CD4-positive, CD25-positive, alpha-beta regulatory T cell (primary cell): ENCODE measurements at places on chromosomes 3 and 15.

DNA sequence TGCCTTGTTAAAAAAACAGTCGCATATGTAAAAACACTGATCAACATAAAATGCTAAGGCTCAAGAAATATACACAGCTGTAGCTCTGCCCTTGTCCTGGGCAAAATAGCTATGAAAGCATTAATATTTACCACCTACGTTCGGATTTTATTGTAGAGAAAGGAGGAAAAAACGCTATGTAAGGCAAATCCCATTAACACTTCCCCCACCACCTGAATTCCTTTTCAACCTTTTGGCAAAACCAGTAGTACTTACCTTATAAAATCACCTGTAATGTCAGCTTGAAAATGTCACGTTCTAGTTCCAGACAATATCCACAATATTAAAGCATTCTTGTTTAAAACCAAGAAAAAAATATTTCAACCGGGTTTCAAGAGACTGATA lies 3.6 kb downstream of the TRA2B start:
- DNase-seq = no peak

- DNase-seq = no peak
Measured at GRCh38 chr3:32202496-32202895, 36.0 kb upstream of the CMTM8 start.

- DNase-seq = no peak
Measured at GRCh38 chr3:186193534-186194450, 84.9 kb upstream of the ETV5 start.

- DNase-seq = no peak
Measured at GRCh38 chr15:41194444-41194843, 36.1 kb downstream of the EXD1 start.

DNA sequence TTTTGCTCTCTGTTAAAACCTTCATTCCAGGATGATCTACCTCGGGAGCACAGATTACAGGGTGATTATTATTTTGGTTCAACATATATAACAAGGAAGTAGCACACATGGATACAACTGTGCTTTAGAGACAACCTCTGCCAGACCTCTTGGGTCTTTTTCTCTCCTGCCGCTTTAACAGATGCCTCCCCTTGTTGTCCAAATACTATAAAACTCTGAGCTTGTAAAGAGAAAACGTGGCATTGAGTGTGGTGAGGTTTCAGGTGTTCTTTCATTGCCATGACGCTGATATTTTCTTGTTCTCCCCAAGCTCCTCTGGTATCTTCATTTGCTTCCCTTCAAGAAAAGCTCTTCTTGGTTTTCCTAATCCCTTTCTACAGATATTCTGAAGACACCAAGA lies 29.0 kb downstream of the BCL2L10 start:
- no peak for DNase-seq

GRCh38 chr3:114499976-114500375 lies 206.1 kb downstream of the TIGIT start:
- DNase-seq = peak; percentile 20

DNA sequence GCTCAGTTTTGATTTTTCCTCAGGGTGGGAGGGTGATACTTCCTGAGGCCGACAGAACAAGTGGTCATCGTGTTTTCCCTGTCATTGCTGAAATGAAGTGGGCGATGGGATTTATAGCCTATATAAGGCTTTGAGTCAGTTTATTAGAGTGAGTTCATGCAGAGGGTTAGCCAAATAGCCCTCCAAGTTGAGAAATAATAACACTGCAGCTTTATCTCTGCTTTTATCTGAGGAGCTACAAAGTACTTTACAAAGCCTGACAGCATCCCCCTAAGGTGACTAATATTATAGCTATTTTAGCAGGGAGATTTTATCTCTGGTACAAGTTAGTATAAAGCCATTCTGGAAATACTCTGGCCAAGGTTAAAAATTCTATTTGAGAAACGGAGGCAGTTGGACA lies 389.6 kb downstream of the MFSD1 start:
- DNase-seq = no peak

- no peak for DNase-seq
Measured at GRCh38 chr3:37630441-37630840, 231.2 kb upstream of the CTDSPL start.

DNA sequence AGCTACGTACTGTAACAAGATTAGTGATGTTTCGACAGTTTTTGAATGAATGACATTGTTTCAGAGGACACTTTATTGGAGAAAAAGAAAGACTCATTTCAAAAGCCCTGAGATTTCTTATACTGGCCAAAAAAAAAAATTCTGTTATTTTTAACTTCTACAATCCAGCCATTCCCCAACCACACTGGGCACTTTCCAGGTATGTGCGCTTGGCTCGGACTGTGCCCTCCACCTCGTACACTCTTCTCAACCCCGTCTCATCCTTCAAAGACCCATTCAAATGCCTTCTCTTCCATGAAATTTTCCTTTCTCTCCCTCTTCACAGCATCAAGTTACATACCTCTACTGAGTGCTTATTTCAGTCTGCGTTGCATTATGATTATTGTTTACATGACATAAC lies 328.5 kb upstream of the SOX2 start:
- no peak for DNase-seq

DNA sequence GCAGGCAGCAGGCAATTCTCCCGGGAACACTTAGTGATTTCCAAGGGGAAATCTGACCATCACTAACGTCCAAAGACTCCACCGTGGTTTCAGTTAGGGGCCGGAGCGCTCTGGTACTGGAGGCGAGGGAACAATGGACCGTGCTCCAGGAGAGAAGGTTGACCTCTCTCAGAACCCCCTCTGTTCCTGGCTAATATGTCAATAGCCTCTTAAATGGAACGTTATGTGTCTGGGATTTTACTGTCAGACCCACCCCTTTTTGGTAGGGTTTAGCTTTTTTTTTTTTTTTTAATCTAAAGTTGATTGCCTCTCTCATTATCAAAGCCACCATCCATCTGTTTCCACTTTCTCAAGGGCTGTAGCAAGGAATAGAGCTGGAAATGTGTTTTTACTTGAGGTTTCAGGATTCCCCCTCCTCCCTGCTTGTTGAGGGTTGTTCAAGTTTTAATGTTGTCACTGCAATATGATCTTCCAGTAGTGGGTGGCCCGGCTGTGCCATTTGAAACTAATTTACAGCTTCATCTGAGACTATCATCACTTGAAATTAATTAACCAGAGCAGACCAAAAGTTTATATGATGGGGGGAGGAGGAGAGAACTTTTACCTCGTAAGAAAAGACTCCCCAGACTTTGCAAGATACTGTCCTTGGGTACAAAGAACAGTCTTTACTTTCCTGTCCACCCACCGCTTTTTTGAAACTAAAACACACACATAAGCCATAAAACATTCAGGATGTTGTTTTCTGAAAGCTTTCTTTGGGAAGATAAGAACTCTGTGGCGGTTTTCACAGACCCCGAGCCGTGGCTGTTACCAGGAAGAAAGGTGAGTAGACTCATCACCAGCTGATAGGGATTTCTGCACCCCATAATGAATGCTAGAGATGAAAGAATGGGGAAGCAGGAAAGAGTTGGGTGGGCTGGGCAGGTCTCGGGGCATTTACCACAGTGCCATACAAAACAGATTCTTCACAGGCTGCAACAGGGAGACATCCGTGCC lies 187.8 kb downstream of the UACA start:
- no peak for DNase-seq

GRCh38 chr3:52787246-52787645 lies 7.3 kb upstream of the ITIH3 start:
- DNase-seq = no peak

- DNase-seq = no peak
Measured at GRCh38 chr3:150480877-150481276, 65.4 kb downstream of the SERP1 start.

DNA sequence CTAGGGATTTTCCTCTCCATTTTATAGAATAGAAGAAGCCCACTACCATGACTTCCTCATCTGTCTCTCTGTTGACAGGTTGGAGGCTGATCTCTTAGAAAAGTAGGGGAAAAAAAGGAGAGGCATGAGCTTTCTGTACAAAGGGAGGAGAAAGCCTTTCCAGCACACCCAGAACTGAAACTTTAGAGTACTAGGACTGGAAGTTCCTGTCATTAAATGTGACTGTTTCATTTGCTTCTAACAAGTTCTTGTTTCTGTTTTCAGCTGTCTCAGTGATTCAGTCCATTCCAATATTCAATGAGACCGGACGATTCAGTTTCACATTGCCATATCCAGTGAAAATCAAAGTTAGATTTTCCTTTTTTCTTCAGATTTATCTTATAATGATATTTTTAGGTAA lies 39.0 kb downstream of the INTS14 start:
- no peak for DNase-seq

GRCh38 chr15:52483707-52484106 lies 45.0 kb downstream of the MYO5A start:
- DNase-seq = no peak

- peak; percentile 1 for DNase-seq
Measured at GRCh38 chr3:65751123-65751700, 287.5 kb downstream of the MAGI1 start.

DNA sequence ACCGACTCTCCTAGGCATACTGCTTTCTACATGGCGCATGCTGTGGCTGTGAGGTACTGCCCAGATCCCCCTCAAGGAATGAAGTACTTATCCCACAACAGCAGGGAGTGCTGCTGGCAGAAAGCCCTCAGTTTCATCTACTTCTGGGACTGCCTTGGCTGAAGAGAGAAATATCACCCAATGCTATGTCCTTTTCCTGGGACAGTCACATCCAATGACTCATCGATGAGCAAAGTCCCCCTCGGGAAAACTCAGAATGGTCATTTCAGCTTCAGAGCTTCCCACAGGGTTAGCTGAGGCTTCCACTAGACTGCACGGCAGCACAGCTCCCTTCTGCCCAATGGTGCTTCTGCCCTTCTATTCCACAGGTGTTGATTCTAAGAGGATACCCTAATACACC lies 3.6 kb upstream of the NMD3 start:
- DNase-seq = no peak

DNA sequence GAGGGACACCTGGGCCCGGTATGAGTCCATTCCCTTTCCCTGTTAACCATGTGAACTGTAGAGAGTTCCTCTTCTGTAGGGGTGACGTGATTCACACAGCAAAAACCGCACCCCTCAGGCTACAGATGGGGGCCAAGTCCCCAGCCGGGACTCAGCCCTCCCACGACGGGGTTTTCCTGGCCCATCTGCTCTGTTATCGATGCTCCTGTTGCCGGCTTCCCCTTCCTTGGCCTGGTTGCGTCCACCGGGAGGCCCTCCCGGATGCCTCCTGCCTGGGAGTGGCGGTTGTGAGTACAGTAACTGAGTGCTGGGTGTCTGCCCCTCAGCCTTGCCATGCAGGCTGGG lies 817 bp upstream of the PLXNA1 start:
- DNase-seq = no peak

DNA sequence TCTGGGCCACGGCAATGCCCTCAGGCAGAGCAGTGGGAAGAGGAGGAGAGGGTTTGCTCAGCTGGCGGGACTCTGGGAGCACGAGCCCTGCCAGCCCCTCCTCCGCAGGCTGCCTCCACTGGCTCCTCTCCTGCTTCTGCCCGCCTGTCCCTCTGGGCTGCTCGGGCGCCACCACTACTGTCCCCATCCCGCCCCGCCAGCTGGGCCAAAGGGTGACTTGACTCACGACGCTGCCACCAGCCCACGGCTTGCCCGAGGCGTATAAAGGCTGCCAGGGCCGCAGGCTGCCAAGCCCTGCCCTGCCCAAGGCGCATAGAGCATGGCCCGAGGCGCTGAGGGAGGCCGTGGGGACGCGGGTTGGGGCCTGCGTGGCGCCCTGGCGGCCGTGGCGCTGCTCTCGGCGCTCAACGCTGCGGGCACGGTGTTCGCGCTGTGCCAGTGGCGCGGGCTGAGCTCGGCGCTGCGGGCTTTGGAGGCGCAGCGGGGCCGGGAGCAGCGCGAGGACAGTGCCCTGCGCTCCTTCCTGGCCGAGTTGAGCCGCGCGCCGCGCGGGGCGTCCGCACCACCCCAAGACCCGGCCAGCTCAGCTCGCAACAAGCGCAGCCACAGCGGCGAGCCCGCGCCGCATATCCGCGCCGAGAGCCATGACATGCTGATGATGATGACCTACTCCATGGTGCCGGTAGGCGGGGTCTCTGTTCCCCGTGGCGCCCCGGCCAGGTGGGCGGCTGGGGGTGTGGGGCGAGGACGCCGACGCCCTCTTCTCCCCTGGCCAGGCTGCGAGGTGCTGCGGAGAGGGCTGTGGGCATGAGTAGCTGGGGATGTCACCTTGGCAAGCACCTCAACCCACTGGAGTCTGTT lies at the start of gene GLDN:
TSS of gene GLDN (plus strand) at position 290 of the 861 bp plus-strand sequence. CDS start at position 320, 30 bp downstream.
- no peak for DNase-seq

DNA sequence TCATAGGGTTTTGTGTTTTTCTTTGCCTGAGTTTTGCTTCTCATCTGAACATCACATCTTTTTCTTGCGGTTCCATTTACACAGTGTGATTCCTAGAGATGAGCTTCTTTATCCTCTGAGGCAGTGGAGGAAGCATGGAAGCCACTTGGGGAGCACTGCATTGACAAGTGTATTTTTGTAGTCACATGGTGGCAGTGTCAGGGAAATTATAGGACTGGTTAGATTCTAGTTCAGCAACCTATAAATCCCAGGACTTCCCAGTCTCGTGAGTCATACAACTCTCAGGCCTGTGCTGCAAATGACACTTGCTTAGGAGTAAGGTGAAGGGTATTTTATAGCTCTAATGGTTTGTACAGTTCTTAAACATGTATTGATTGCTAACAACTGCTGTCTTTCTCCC lies 58.4 kb downstream of the RBM6 start:
- no peak for DNase-seq

DNA sequence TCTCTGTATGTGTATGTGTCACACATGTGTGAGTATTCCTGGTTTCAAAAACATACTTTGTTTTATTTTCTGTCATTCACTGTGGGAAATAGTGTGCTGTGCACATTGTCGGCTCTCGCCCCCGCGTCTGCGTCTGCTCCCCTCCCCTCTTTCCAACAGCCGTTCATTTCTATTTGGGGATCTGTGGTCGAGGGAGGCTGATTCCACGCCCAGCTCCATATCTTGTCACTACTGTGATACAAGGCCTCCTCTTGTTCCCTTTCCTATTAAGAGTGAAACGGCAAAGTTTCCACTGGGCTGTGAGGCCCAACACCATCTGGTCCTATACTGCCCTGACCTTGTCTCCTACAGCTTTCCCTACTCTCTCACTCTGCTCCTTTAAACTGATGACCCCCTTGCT lies 172.5 kb upstream of the LRIG1 start:
- no peak for DNase-seq

- DNase-seq = no peak
Measured at GRCh38 chr3:52817221-52817620, 13.3 kb downstream of the ITIH4 start.

- DNase-seq = no peak
Measured at GRCh38 chr15:40006646-40007045, 32.3 kb downstream of the SRP14 start.

DNA sequence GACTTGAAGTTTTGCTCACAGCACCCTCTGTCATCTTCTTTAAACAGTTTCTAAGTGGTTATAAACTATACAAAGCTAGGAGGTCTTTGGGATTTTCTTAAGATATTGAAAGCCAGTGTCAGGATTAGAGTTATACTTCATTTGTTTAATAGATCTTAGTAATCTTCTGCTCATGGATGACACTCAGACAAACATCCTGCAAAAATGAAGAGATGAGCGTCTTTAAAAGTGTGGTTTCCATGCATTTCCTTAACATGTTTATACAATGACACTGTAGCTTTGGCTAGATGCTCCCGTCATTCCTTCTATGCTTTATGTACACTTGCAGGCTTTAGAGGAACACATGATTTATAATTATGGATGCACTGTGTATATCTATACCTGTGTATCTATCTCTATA lies 182.2 kb downstream of the NAALADL2 start:
- no peak for DNase-seq
